ENCODE measurements at places on chromosomes 7 and 10.

GRCh38 chr7:44633254-44634186 is 27.1 kb downstream of the OGDH start:
- peak; percentile 79 for DNase-seq

- no peak for DNase-seq
These were observed at the start of gene MCMBP for GRCh38 chr10:119872610-119872859. TSS of gene MCMBP (minus strand) at chr10:119872843. CDS start at chr10:119872584, 259 bp downstream.

- no peak for DNase-seq
These were observed 5.8 kb downstream of the MINDY4 start for GRCh38 chr7:30776971-30777370.

DNA sequence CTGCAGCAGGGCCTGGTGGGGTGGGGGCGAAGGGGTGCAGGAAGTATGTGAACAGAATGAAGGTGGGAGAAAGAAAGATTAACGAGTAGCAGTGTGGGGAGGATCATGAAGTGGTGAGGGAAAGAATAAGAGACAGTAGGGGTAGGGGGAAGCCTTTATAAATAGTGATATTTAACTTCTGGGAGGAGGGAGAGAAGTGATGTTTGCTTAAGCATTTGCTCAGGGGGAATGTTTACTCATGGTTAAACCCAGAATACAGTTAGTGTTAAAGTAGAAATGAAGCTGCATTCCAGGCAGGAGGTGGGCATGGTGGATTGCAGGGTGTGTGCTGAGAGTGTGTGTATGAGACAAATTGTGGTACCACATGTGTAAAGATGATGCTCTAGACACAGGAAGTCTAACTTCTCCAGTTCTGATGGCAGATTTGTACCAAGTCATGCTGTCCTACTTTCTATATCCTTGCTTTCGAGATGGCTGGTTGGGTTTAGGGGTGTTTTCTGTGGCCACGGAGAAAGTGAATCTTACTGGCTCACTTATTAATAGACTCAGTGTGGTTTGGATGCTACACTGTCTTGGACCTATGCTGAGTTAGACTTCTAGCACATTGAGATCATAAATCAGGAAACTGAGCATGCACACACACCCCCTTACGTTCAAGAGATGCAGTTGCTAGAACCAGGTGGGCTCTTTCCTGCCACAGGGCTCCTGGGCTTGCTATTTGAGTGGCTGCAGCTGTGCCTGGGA is 10.6 kb upstream of the DNMBP start:
- no peak for DNase-seq

DNA sequence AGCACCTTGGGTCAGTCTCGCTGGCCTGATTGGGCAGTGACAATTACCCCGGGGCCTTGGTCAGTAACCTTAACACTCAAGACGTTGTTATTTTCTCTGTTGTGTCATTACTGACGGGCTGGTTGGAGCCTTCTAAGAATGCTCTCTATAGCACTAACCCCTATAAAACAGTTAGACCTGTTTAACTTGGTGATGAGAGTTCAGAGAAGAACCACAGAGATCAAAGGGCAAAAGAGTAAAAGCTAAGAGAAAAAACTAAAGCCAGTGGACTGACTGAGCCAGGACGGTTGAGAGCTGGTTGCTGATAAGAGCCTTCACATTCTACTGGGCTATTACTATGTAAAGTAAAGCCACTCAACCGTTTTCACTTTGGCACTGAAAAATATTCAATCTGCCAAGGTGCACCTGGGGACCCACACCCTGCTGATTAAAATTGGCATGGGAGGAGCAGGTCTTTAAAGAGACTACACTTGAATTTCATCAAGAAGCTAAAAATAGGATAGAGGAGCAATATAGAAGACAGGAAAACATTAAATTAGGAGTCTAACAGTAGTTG is 13.6 kb upstream of the ITGB1 start:
- DNase-seq: no peak

DNA sequence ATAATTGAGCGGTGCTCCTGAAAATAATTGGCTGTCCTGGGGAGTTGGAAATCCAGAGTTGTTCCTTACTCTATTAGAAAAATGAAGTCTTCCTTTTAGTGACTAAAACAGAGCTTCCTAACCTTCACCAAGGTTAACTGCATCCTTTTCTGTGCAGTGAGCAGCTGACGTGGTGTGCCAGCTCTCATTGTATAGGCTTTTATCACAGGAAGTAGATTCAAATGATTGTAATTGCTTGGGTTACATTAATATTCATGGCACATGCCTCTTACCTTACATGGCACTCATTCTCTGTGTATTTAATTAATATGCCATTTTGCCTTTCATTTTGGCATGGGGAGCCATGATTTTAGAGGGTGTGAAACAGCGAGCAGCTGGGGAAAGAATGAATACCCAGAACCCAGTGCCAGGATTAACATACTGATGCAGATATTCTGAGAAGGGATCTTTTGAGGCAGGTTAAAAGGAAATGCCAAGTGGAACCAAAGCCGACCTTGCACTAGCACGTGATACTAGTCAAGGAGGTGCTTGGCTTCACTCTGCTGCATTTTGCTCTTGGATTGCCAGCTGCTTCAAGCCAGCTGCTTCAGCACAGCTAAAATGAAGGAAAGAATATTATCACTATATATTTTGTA is 115.3 kb downstream of the ST7 start:
- no peak for DNase-seq

- peak; percentile 7 for DNase-seq
These were observed 16.6 kb downstream of the ACBD5 start for GRCh38 chr10:27223964-27224363.

- no peak for DNase-seq
These were observed 30.6 kb downstream of the CPVL start for GRCh38 chr7:29115753-29116152.

GRCh38 chr10:71868192-71868697 is 17.2 kb upstream of the PSAP start:
- DNase-seq: peak; percentile 56

GRCh38 chr10:12205082-12205481 is 9.1 kb downstream of the CDC123 start:
- DNase-seq: no peak
